Stimulated activated CD4-positive, alpha-beta T cell treated with anti-CD3 and anti-CD28 coated beads, Interleukin-1b, Interleukin-23, amount 100 ng/mL, for 1 hour (primary cell): ENCODE measurements at places on chromosomes 3 and 15.

GRCh38 chr15:93020976-93021772, 67.8 kb downstream of the RGMA start:
- no peak for DNase-seq

DNA sequence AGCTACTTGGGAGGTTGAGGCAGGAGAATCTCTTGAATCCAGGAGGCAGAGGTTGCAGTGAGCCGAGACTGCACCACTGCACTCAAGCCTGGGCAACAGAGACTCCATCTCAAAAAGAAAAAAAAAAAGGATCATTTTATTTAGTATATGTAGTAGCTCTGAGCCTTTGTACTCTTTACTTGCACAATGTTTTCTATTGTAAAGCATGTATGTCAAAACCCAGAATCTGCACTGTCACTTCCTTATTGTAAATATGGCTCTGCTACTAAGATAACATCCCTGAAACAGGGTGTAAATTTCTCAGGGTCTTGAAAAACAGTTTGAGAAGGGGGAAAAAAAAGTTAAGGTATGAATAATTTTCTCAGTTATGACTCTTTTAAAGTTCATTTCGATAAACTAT, 35.1 kb downstream of the SLMAP start:
- no peak for DNase-seq

DNA sequence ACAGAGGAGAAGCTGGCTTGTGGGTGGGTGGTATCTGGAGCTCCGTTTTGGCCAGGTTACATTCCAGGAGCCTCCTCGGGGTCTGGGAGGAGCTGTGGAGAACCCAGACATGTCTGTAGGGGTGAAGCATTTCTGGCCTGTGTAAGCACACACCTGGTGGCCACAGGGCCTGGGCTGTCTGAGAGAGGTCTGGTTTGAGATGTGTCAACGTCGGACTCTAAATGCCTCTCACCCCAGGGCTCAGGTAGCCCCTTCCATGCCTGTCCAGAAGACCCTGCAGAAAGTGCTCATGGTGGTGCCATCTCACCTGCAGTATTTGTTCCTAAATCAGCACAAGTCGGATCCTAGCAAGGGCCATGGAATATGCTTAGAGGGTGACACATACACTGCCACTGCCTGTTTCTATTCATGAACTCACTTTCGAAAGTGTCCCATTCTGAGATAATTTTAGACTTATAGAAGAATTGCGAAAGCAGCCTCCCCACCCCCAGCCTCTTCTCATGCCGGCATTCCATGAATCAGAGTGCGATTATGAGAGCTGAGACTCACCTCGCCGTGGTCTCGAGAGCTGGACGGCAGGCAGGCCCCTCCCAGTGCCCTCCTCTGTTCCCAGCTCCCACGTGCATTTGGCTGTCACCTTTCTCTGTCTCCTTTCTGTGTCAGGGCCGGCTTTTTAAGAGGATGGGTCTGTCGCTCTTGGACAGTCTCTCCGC, 63.7 kb downstream of the KLF15 start:
- no peak for DNase-seq

- DNase-seq, result no peak
Observed at GRCh38 chr3:3800080-3800455, 837 bp downstream of the LRRN1 start.

GRCh38 chr3:114154321-114154821, 24.5 kb downstream of the DRD3 start:
- DNase-seq, result no peak

GRCh38 chr3:153429821-153430220, 267.8 kb downstream of the RAP2B start:
- DNase-seq, result no peak

GRCh38 chr3:13711911-13712650, 163.2 kb downstream of the FBLN2 start:
- DNase-seq, result no peak

DNA sequence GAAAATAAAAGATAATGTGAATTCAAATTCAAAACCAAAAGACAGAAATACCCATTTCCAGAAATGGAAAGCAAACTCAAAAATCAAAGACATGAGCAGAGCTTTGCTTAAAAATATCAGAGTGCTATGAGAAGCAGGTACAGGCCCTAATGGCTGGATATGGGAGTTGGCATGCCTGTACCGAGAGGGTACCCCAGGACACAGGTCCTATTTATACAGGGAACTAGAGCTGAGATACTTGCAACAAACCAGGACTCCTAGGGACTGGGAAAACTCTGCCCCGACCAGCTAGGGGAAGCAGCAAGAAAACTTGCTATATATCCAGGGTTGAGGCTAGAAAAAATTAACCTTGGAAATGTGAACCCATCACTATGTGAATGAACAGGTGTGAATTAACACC, 36.0 kb upstream of the SYNPR start:
- no peak for DNase-seq

DNA sequence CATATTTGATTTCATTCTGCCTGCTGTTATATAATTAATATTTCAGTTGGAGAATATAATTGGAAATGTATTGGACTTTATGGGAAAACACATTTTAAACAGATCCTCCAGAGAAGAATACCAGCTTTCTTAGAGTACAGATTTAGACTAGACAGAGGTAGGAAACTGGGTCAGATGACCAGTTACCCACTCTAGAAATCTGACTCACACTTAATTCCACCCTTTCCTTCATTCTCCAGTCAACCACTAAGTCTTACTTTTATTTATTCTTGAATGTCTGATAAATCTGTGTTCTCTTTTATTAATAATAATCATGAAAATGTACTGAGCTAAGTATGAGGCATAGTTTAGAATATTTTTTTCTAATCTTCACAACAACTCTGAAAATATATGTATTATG, 110.7 kb downstream of the LRRC49 start:
- DNase-seq, result no peak

- no peak for DNase-seq
Observed at GRCh38 chr3:142839831-142840230, 49.1 kb downstream of the PCOLCE2 start.

GRCh38 chr3:156599089-156599874, 44.4 kb upstream of the SSR3 start:
- DNase-seq, result no peak

GRCh38 chr3:81308306-81308705, 453.1 kb downstream of the GBE1 start:
- DNase-seq, result no peak

DNA sequence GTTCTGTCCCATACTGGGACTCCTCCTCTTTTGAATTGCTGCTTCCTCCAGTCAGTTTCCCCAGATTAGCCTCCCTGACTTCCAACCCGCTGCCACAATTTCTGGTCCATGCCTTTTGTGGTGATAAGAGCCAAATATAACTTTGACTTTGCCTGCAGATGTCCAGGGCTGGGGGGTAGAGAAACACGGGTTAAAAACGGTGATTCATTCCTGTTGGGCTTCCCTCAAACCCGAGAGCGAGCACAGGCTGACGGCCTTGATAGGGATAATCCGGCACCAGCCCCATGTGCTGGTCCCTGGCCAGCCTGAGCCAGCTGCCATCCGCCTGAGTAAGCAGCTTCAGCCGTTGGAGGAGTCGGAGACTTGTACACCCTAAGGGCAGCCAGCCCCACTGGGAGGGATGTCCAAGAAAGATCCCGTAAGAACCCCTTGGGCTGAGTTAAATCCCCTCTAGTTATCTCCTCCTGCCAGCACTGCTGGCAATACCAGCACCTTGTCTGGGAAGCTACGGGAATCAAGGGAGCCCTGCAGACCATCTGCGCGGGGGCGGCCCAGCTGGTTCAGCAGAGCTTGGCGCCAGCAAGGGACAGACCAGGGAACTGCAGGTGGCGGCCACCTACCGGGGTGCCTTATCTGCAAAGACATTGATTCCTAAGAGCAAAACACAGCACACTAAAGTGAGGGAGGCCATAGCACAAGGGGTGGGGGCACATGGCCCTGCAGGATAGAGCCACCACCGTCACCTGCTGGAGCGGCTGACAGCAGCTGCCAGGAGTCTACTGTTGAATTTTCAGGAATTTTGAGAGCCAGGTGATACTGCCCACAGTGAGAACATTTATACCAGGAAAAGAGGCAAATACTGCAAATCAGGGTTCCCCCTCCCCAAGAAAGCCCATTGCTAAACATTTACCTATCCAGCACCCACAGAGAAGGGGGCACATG, 18.1 kb downstream of the CSPG4 start:
- no peak for DNase-seq

GRCh38 chr15:85276508-85276907, 103.9 kb upstream of the AKAP13 start:
- no peak for DNase-seq
